Breast epithelium (tissue), 4 donors: ENCODE measurements at places on chromosomes 4 and X.

GRCh38 chr4:87317527-87317926, 5.2 kb downstream of the HSD17B13 start:
- no peak overlapping the region for H3K27ac ChIP-seq
- no peak overlapping the region for H3K4me3 ChIP-seq
- no peaks in the 10 kb centered on the region for H3K27me3 ChIP-seq
- H3K4me1 ChIP-seq: no peaks in the 10 kb centered on the region

DNA sequence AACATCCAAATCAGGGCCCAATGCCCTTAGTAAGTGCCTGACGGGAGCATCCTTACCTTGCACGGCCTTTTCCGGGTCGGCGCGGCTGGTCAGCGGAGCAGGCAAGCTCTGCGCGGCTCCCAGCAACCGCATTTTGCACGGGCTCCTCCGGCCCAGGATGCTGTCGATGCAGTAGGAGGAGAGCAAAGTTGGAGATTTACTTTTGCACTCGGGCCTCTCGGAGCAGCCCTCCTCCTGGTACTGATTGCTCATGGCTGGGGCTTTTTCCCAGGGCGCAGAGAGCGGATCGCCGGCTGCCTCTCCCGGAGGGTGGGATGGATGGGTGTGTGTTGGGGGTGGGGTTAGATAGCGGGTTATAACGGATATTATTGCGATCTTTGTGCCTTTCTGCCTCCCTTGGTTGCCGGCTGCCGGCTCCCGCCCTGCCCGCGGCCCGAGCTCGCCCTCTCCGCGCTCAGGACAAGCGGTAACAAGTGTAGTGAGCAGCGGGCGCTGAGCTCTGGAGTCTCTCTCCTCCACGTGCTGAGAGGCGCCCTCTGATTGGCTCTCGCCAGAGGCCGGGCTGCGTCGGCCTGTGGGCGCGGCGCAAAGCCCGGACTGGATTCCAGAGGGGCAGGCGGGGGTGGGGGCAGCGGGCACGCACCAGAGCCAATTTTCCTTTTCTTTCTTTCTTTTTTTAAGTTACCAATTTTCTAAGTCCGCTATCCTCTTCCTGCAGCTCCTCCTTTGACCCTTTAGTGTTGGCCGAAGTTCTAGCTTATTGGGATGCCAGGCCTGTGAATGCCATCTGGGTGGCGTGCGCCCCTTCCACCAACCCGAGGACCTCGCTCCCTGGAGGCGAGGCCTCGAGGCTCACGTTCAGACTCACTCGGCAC, at the start of gene ARX:
Gene ARX (minus strand): TSS at position 480 of the 875 bp plus-strand sequence. CDS start 228 bp downstream, at position 252.
- H3K4me1 ChIP-seq: no peaks in the 10 kb centered on the region
- H3K36me3 ChIP-seq: no peaks in the 10 kb centered on the region
- peaks cover 96% of the 10 kb centered on the region for H3K27me3 ChIP-seq

GRCh38 chr4:154184238-154184637, 307.4 kb downstream of the DCHS2 start:
- H3K27ac ChIP-seq: no peak overlapping the region
- H3K36me3 ChIP-seq: no peaks in the 10 kb centered on the region
- H3K27me3 ChIP-seq: no peaks in the 10 kb centered on the region
- no peak overlapping the region for H3K4me3 ChIP-seq
- no peak for DNase-seq
- H3K4me1 ChIP-seq: no peaks in the 10 kb centered on the region

GRCh38 chr4:25663781-25664180, 8.1 kb downstream of the SLC34A2 start:
- no peaks in the 10 kb centered on the region for H3K4me1 ChIP-seq
- DNase-seq: no peak
- no peak overlapping the region for H3K27ac ChIP-seq
- no peak overlapping the region for H3K4me3 ChIP-seq
- H3K36me3 ChIP-seq: no peaks in the 10 kb centered on the region

GRCh38 chr4:101682946-101683345, 107.6 kb upstream of the BANK1 start:
- no peaks in the 10 kb centered on the region for H3K27me3 ChIP-seq
- DNase-seq: no peak
- H3K36me3 ChIP-seq: no peaks in the 10 kb centered on the region

- no peak for DNase-seq
- H3K27ac ChIP-seq: no peak overlapping the region
Observed at GRCh38 chrX:33156152-33156726, 55.1 kb downstream of the DMD start.

GRCh38 chr4:101198682-101199339, 148.5 kb downstream of the PPP3CA start:
- no peak overlapping the region for H3K4me3 ChIP-seq
- H3K36me3 ChIP-seq: no peaks in the 10 kb centered on the region
- no peaks in the 10 kb centered on the region for H3K4me1 ChIP-seq
- no peak overlapping the region for H3K27ac ChIP-seq

DNA sequence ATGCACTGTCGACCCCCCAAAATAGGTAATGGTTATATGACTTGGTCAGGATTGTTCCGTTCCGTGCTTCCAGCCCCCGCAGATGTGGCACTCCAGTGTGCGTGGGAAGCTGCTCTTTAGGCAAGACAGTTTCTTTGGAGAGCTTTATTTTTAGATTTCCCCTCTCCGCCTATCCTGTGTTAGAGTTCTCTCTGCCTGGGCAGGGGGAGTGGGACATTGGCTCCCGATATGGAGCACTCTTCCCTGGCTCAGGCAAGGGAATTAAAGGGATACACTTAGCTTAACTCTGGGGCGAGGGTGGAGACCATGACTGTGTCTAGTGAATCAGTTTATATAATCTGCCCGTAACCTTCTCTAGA, 36.0 kb downstream of the DLG3 start:
- H3K4me3 ChIP-seq: no peak overlapping the region
- H3K4me1 ChIP-seq: peaks cover 4% of the 10 kb centered on the region
- no peaks in the 10 kb centered on the region for H3K36me3 ChIP-seq
- peaks cover 48% of the 10 kb centered on the region for H3K27me3 ChIP-seq
- no peak for DNase-seq

DNA sequence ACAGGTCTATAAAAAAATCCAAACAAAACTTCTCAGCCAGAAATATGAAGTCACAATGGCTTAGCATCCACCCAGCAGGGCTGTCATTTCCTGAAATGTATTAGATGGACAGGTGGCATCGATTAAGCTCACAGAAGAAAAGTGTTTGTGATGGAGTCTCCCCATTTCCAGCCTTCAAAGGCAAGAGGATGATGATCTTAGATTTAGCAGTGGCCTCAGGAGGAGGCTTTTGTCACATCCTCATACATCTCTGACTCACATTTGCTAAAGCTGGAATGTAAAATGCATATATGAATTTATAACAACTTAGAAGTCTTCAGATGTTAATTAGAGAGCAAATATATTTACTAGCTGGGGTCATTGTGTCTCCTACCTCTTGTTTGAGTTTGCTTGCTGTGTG, 441.9 kb downstream of the SPRY1 start:
- no peak overlapping the region for H3K4me3 ChIP-seq
- H3K4me1 ChIP-seq: no peaks in the 10 kb centered on the region
- no peaks in the 10 kb centered on the region for H3K27me3 ChIP-seq
- no peaks in the 10 kb centered on the region for H3K36me3 ChIP-seq

GRCh38 chr4:149752729-149753128, 62.9 kb downstream of the IQCM start:
- H3K36me3 ChIP-seq: no peaks in the 10 kb centered on the region
- no peaks in the 10 kb centered on the region for H3K27me3 ChIP-seq
- H3K4me1 ChIP-seq: no peaks in the 10 kb centered on the region
- DNase-seq: no peak

DNA sequence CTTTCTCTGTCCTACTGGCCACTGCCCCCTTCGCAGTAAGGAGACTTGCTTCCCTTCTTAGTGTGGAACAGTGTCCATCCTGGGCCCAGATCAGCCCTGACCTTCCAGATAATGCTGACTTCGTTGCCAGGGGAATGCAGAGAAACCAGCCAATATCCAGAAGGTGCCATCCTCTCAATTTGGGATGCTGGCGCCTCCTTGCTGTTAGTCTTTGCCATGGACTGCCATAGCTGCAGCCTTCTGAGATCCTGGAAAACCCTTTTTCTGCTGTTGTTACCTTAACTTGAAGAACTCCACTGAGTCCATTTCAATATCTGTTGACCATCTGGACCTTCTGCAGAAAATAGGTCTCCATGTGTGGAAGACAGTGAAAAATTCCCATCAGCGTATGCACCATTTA, 21.8 kb downstream of the RAI2 start:
- H3K4me3 ChIP-seq: no peak overlapping the region
- no peak overlapping the region for H3K27ac ChIP-seq
- H3K27me3 ChIP-seq: peaks cover 16% of the 10 kb centered on the region
- no peaks in the 10 kb centered on the region for H3K4me1 ChIP-seq

GRCh38 chr4:77629885-77630284, 24.3 kb downstream of the CXCL13 start:
- no peaks in the 10 kb centered on the region for H3K27me3 ChIP-seq
- no peaks in the 10 kb centered on the region for H3K4me1 ChIP-seq
- no peak for DNase-seq
- no peak overlapping the region for H3K27ac ChIP-seq
- H3K36me3 ChIP-seq: no peaks in the 10 kb centered on the region

DNA sequence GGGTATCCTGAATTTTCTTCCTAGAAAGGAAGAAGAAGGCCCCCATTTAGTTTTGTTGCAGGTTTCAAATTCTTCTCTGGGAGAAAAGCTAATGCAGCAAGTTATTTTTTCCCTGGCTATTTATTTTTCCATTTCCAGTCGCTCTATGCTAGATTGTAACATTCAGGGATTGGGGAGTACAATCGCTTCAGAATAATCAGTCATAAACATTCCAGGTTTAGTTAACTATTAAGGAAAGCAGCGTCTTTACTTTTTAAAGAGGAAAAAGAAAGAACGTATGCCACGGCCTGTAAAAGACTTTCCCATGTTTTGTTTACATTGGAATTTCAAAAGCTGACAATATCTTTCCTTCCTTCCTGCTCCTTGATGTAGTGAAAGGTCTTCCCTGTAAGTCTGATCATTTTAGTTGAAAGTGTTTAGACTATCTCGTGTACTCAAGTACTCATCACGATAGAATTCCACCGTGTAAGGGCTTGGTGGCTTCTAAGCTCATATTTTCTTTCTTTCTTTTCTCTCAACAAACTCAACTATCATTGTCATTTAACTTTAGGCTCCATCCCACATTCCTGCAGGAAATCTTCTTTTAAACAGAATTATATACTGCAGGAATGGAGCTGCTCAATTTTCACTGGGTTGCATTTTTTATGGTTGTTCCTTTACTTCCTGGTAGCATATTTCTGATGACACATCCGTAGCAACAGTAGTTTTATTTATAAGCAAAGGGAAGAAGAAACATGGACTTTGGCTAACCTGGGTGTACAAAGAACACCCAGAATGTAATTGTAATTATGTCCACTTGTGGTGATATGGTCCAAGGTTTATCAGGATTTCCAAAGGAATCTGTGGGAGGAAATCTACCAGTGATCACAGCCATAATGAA, 213.1 kb upstream of the FAT1 start:
- no peaks in the 10 kb centered on the region for H3K27me3 ChIP-seq
- no peak for DNase-seq
- H3K27ac ChIP-seq: peak overlapping the region; percentile 74

GRCh38 chr4:163191999-163192398, 25.3 kb upstream of the NAF1 start:
- H3K4me3 ChIP-seq: no peak overlapping the region
- H3K36me3 ChIP-seq: no peaks in the 10 kb centered on the region
- no peak overlapping the region for H3K27ac ChIP-seq
- H3K27me3 ChIP-seq: no peaks in the 10 kb centered on the region
- H3K4me1 ChIP-seq: no peaks in the 10 kb centered on the region
- no peak for DNase-seq

DNA sequence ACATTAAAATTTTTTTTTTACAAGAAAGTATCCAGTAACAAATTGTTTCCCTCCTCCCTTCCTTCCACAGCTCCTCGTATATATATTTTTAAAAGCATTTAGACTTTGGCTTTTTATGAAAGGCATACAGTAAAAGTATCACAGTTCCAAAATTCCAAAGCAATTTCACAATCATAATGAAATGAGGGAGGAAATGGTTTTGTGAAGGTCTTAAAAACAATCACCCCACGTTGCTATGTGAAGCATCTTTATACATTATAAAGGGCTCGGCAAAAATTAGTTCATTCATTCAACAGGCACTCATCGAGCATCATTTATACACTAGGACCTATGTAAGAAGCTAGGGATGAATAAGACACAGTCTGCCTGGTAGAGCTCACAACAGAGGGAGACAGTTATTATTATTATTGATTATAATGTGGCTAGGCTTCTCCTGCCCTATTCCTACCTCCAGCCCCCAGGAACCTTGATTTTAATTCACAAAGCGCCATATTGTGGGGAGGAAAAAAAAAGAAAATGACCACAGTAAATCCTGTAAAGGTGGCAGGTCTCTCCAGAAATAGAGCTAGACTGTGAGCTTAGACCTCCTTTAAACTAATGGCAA, 239.9 kb downstream of the MAML3 start:
- H3K36me3 ChIP-seq: no peaks in the 10 kb centered on the region
- H3K27ac ChIP-seq: peak overlapping the region; percentile 54
- no peak for DNase-seq
- H3K27me3 ChIP-seq: no peaks in the 10 kb centered on the region
- no peak overlapping the region for H3K4me3 ChIP-seq
- peaks cover 15% of the 10 kb centered on the region for H3K4me1 ChIP-seq

DNA sequence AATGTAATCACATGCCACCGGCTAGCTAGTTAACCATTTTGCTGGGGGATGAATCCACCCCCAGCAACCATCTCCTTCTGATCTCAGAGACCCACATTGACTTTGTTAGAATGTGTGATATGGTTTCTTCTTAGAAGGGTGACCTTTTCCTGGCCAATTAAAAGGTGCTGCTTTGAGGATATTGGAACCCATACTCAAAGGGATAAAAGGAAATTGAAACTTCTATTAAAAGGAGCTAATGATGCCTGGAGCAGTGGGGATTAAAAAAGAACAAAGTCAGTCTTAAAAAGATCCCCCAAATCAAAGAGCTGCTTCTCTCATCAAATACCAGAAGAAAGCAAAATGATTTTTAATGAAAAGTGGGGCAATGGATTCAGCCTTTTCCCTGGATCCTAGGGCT, 214.1 kb downstream of the SHROOM3 start:
- no peak overlapping the region for H3K4me3 ChIP-seq
- no peaks in the 10 kb centered on the region for H3K27me3 ChIP-seq
- no peak for DNase-seq
- no peaks in the 10 kb centered on the region for H3K36me3 ChIP-seq

- no peaks in the 10 kb centered on the region for H3K36me3 ChIP-seq
- no peak overlapping the region for H3K4me3 ChIP-seq
- no peaks in the 10 kb centered on the region for H3K27me3 ChIP-seq
- no peaks in the 10 kb centered on the region for H3K4me1 ChIP-seq
- peak overlapping the region; percentile 20 for H3K27ac ChIP-seq
Observed at GRCh38 chr4:41427931-41428600, 109.9 kb upstream of the LIMCH1 start.

DNA sequence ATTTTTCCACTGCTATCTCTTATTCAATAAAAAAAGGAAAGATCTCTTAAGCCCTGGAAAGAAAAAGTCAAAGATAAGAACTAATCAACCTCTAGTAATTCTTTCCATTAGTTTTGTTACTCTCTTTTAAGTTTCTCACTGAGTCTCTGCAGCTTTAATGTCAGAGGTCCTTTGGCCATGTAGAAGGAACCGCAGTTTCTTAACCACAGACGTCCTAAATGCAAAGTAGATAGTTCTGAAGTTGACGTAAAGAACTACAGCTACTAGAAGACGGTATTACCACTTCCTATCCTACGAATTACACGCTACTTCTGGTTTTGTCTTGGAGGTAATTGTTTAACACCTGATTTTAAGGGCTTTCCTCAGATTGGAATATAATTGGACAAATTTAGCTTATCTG, 325.9 kb downstream of the ANKRD50 start:
- no peak for DNase-seq
- H3K4me3 ChIP-seq: no peak overlapping the region
- H3K4me1 ChIP-seq: no peaks in the 10 kb centered on the region
- no peak overlapping the region for H3K27ac ChIP-seq
- H3K36me3 ChIP-seq: no peaks in the 10 kb centered on the region
